ENCODE measurements at places on chromosomes 2 and 18.
A peak's percentile ranks its signal among the peaks of the same experiment; 100 is the strongest.

GRCh38 chr2:54259413-54260240, 3.6 kb upstream of the TSPYL6 start:
- DNase-seq = no peak

DNA sequence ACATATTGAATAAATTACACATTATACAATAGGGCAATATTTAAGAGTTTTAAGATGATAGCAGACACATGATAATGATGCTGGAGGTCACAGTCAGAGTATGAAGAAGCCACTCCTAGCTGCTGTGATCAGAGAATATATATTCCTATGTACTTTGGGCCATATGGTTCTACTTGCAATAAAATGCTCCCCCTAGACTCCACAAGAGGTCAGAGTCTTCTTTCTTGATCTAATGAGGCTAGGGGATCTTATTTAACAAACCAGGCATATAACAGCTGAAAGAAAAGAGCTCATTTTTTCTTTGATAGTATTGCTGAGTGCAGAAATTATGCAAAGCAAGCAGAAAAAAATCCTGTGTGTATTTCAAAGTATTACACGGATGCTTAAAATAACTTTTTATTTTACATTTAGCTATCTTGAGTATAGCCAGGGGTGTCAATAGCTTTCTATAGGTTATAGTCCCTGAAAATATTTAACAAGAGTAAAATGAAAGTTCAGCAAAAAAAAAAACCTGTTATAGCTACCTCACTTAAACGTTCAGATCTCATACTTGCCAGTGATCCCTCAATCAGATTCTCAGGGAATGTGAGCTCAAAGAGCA, 748.7 kb upstream of the CHAC2 start:
- no peak for DNase-seq

DNA sequence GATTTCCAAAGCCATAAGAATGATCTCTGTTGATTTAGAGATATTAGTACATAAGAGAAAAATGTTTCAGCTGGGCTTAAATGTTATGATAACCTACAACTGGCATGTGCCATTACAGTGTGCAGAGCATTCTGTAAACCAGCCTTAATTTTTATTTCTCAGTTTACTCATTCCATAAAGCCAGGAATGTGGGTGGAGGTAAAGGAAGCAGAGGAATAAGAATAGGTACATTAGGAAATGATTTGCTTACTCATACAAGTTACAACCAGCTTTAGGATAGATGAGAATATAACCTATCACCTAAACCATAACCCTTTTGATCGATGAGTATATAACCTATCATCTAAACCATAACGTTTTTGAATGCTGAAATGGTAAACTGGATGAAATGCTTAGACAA, 1394.7 kb upstream of the ACVR2A start:
- no peak for DNase-seq

- DNase-seq = no peak
Observed at GRCh38 chr2:121104721-121105141, 180.3 kb downstream of the TFCP2L1 start.

- no peak for DNase-seq
Observed at GRCh38 chr2:195633573-195633870, 23.5 kb upstream of the SLC39A10 start.

- no peak for DNase-seq
Observed at GRCh38 chr18:5518899-5519371, 24.9 kb downstream of the EPB41L3 start.

GRCh38 chr2:158217593-158217992, 115.9 kb downstream of the UPP2 start:
- no peak for DNase-seq

- peak; percentile 3 for DNase-seq
Observed at GRCh38 chr2:29261003-29261402, 145.8 kb downstream of the CLIP4 start.

DNA sequence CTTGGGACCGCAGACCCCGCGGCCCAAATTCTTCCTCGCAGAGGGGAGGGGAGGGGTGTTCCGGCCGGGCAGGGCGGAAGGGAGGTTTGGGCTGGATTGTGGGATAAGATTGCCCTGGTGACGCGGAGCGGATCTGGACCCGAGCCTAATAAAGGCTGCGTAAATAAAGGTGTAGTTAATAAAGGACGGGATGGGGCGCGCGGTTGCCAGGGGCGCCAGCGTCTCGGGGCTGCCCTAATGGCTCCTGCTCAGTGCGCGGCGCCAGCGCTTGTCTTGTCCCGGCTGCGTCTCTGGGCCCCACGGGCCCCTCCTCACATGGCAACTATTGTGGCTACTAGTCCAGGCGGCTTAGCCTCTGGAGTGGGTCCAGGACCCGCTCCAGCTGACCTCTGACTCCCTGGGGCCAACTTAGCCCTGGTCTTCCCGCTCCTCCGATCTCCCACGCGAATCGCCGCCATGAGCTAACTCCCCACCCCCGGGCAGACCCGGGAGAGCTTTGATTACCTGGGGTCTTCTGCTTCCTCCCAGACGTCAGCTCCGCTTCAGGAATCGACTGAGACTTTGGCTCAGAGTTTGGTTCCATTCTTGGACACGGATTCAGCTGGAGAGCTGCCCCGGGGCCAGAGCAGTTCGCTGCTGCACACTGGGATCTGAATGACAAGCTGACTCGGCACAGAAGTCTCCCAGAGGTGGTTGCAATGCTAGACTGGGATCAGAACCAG, 36.5 kb downstream of the SLC25A52 start:
- DNase-seq = no peak
